ENCODE measurements at places on chromosomes 1 and 21. TPM values are rescaled to one million over a fixed set of nuclear protein-coding genes. Genes with fewer than 3 reads are reported as not detected.

DNA sequence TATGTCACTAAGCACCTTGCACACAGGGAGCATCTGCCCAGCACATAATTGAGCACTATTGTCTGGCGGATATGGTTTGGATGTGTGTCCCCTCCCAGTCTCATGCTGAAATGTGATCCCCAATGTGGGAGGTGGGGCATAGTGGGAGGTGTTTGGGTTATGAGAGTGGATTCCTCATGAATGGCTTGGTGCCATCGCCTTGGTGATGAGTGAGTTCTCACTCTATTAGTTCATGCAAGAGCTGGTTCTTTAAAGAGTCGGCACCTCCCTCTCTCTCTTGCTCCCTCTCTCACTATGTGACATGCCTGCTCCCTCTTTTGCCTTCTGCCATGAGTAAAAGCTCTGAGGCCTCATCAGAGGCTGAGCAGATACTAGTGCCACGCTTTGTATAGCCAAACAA lies 9.5 kb downstream of the CTSK start:
- no peak for DNase-seq

DNA sequence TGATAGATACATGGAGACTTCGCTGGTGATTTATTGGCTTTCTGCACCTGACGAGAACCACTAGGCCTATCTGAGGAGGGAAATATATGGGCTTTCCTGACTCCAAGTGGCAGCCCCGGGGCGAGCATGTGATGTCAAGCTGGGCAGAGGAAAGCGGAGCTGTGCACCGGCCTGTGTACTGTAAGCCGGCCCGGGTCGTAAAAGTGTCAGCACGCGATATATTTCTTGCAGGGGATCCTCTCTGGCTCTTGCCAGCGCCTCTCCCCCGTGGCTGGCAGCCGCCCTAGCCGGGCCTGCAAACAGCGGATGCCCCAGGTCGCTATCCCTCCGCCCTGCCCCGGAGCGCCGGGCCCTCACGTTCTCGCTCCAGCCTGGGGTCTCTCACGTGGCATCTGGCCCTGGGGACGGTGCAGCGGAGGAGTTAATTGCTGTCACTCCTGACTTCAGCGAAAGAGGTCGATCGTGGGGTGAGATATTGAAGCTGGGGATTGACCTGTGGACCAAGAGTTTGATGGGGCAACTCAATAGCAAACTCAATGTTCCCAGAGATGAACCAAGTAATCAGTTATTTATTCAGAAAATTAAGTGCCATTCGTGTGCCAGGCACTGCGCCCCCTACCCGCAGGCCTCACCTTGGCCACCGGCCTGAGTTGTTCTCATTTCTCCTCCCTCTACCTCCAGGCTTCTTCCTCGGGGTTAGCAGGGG lies 41.0 kb upstream of the HAO2 start:
- no peak for DNase-seq

DNA sequence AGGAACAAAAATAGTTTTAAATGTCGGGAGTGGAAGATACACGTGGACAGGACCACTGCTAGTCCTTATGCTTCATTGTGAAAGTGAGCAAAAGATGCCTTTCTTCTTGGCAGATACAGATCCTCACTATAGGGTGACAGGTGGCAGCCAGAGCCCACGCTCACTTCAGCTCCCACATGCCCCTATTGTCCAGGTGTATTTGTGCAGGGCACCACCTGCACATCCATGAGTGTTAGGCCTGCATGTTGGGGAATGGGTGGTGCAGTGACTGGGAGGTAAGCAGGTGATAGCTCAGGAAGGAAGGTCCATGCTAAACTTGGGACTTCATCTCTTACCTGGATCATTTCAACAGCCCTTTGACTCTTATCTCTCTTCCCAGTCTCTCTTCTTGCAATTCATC lies 27.4 kb downstream of the SLC5A9 start:
- no peak for DNase-seq

- no peak for DNase-seq
Measured at GRCh38 chr21:46219591-46220239, 8.9 kb downstream of the LSS start.

The DIRAS3 gene
- not detected for total RNA-seq

The AMY2A gene
- not detected for total RNA-seq

- no peak for DNase-seq
Measured at GRCh38 chr1:27862671-27863537, 9.4 kb upstream of the THEMIS2 start.

DNA sequence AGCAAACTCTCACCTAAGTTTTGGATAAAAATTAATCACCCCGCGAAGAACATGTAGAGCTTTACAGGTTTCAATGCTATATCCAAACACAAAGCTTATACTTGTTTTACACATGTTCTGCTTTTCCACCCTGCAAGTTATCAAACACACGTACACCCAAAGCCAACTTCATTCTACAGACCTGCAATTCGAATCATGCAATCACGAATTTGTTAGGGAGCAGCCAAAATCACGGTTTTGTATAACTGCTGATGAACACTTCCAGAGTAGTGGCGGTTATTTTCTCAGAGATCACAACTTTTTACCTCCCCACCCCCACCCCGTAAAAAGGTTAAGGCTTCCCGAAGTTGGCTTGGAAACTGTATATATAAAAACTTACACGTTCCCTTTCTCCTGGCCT lies 1.4 kb downstream of the HMGN1 start:
- DNase-seq = no peak

- peak; percentile 40 for DNase-seq
Measured at GRCh38 chr21:42164064-42164789, 54.7 kb upstream of the ABCG1 start.

- no peak for DNase-seq
Measured at GRCh38 chr1:99919220-99919619, 50.6 kb upstream of the SLC35A3 start.

- DNase-seq = no peak
Measured at GRCh38 chr1:3292051-3292722, 162.3 kb upstream of the ARHGEF16 start.

The SEC16B gene
- not detected for total RNA-seq

The PCP4L1 gene
- not detected for total RNA-seq
